ENCODE measurements at places on chromosomes 16 and 17. TPM values are rescaled to one million over a fixed set of nuclear protein-coding genes. Genes with fewer than 3 reads are reported as not detected.

Gene ACSM2A
- total RNA-seq, result not detected

Gene GGT6
- not detected for total RNA-seq

Gene TMIGD1
- total RNA-seq, result not detected

Gene TBC1D28
- not detected for total RNA-seq

Gene CA5A
- total RNA-seq, result not detected
